ENCODE measurements at places on chromosomes 13 and 19.
A peak's percentile ranks its signal among the peaks of the same experiment; 100 is the strongest.

GRCh38 chr19:35346193-35347052 lies 1.3 kb upstream of the FFAR1 start:
- DNase-seq, result no peak
- no peaks in the 10 kb centered on the region for H3K4me1 ChIP-seq
- no peak overlapping the region for H3K27ac ChIP-seq
- no peaks in the 10 kb centered on the region for H3K36me3 ChIP-seq
- H3K4me3 ChIP-seq, result no peak overlapping the region

- H3K4me1 ChIP-seq, result no peaks in the 10 kb centered on the region
- H3K36me3 ChIP-seq, result no peaks in the 10 kb centered on the region
- no peak overlapping the region for H3K27ac ChIP-seq
- no peak overlapping the region for H3K4me3 ChIP-seq
Measured at GRCh38 chr13:112973577-112973951, 4.5 kb downstream of the MCF2L start.

DNA sequence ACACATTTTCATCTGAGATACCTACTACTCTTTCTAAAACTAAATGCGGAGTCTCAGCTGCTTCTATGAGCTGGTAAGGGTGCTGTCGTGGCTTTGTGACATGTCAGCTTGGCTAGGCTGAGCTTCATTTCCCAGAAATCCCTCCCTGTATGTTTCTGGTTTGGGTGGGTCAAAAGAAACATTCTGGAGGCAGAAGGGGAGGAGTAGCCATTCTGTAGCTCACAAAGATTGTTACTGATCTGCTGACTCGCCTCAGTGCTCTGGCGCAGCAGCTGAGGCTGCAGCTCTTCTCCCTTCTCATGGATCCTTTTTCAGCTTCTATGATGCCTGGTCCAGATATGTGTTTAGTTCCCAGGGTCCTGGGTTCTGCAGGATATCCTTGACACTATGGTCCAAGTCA lies 114.7 kb downstream of the RAP2A start:
- H3K36me3 ChIP-seq, result no peaks in the 10 kb centered on the region
- no peak overlapping the region for H3K4me3 ChIP-seq
- peak; percentile 24 for DNase-seq
- H3K4me1 ChIP-seq, result peaks cover 20% of the 10 kb centered on the region
- peak overlapping the region; percentile 39 for H3K27ac ChIP-seq
- no peaks in the 10 kb centered on the region for H3K27me3 ChIP-seq

- H3K27me3 ChIP-seq, result no peaks in the 10 kb centered on the region
- H3K27ac ChIP-seq, result no peak overlapping the region
- peaks cover 23% of the 10 kb centered on the region for H3K36me3 ChIP-seq
- H3K4me1 ChIP-seq, result no peaks in the 10 kb centered on the region
- H3K4me3 ChIP-seq, result no peak overlapping the region
Measured at GRCh38 chr19:11832253-11832912, 16.1 kb upstream of the ZNF439 start.

DNA sequence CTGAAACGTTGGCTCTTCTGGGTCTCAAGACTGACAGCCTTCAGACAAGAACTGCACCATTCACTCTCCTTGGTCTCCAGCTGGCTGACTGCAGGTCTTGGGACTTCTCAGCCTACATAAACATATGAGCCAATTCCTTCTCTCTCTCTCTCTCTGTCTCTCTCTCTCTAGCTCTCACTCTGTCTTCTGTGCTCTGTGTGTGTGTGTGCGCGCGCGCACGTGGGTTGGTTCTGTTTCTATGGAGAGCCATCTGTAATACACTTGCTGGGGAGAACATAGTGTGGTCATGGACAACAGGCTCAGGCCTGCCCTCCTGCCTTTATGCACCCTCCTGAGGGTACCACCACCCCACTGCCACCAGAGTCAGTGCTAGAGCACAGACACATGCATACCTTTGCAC lies 13.7 kb upstream of the SERPINE3 start:
- H3K27ac ChIP-seq, result no peak overlapping the region
- H3K4me1 ChIP-seq, result no peaks in the 10 kb centered on the region
- H3K4me3 ChIP-seq, result no peak overlapping the region
- H3K36me3 ChIP-seq, result no peaks in the 10 kb centered on the region

Data from IMR-90 (cell line).